ENCODE measurements at places on chromosomes 3 and 15.

GRCh38 chr15:99408236-99409096 is 157.2 kb downstream of the LRRC28 start:
- DNase-seq: no peak

GRCh38 chr3:10551821-10552630 is 46.6 kb upstream of the ATP2B2 start:
- DNase-seq: peak; percentile 79

GRCh38 chr3:71885006-71885405 is 100.1 kb upstream of the PROK2 start:
- no peak for DNase-seq

GRCh38 chr15:80691575-80691974 is 3.5 kb upstream of the ABHD17C start:
- no peak for DNase-seq

GRCh38 chr15:69402816-69403215 is 11.3 kb upstream of the KIF23 start:
- no peak for DNase-seq

DNA sequence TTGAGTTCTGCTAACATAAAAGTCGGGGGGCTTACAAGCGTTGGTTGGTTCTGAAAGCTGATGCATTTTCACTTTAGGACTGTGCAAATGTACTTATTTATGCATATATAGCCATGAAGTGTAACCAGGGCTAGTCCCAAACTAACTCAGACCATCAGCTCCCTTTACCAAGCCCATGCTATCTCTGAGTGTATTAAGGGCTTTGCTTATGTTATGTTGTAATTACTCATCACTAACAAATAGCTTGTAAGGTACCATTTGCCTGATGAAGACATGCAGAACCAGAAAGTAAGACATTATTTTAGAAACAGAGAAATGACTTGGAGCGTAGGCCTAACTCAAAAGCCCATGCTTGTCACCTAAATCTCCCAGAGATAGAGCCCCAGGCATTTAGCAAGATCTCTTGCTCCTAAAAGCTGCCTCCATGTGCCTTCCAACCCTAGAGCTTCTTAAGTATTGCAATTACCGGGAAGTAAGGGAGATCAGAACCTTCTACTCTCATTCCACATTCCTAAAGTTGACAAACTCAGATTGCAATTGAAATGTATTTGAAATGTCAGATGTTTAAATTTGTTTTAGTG is 362.9 kb upstream of the RBMS3 start:
- no peak for DNase-seq

- no peak for DNase-seq
Measured at GRCh38 chr3:41198526-41198925, 779 bp upstream of the CTNNB1 start.

DNA sequence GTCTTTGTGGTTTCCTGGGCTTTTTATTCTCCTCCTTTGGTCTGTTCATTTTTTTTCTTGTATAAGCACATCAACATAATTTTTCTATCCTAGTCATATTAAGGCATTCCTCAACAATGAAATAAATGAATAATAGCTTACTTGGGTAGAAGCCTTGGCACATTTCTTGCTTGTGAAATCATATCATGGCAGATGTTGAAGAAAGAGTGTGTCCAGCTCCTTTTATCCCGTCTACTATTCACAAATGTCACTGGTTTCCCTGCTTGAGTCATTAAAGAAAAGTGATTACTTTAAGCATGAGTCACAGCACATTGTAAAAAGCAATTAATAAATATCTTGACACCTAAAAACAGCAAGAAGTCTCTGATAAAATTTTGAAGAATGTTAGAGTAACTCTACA is 42.1 kb downstream of the MINAR1 start:
- no peak for DNase-seq
